ENCODE measurements at places on chromosomes 3 and 15.

- no peaks in the 10 kb centered on the region for H3K36me3 ChIP-seq
- H3K27ac ChIP-seq = no peak overlapping the region
- no peak overlapping the region for H3K4me3 ChIP-seq
- H3K27me3 ChIP-seq = peaks cover 1% of the 10 kb centered on the region
- peaks cover 19% of the 10 kb centered on the region for H3K4me1 ChIP-seq
- DNase-seq = no peak
These were observed 21.3 kb downstream of the SLC12A8 start for GRCh38 chr3:125191256-125191655.

DNA sequence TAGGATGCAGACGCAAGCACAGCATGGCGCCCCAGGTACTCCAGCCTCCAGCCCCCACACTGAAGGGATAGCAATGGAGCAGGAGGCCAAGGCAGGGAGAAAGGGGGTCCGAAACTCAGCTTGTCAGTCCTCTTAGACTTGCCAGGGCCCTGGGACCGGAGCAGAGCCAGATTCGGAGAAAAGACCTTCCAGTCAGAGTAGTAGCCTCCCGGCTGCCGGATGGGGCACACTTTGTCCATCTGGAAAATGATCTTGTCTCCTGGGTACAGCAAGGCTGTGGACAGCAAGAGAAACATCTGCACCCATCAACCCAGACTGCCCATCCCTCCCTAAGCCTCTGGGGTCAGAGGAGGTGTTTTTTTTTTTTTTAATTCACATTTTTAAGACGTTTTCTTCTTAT, 24.3 kb downstream of the EFCAB12 start:
- H3K36me3 ChIP-seq = 0 out of 2 replicates have a peak, but pooled peaks cover under 1% of the 10 kb centered on the region
- no peak overlapping the region for H3K4me3 ChIP-seq
- no peak overlapping the region for H3K27ac ChIP-seq

DNA sequence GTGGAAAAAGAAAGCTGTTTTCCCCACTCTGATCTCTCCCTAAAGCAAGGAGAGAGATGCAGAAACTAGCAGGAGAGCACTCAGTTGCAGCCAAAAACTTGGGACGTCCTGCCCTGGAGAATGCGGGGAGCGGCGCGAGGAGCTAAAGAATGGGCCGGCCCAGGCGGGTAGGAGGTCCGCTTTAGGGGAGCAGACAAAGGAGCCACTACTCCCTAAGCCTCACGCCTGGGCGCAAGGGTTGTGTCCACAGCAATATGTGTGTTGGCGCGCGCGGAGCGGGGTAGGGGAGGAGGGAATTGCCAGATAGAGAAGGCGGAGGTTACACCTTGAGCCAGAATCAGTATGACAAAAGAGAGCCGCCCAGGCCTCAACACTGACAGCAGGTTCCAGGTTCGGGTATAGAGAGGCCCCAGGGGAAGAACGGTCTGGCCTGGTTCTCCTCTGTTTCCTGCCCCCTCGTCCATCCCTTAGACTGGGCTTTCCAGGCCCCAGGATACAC, 2.9 kb downstream of the WNT5A start:
- H3K27me3 ChIP-seq = peaks cover 14% of the 10 kb centered on the region
- H3K4me3 ChIP-seq = peak overlapping the region; percentile 98

DNA sequence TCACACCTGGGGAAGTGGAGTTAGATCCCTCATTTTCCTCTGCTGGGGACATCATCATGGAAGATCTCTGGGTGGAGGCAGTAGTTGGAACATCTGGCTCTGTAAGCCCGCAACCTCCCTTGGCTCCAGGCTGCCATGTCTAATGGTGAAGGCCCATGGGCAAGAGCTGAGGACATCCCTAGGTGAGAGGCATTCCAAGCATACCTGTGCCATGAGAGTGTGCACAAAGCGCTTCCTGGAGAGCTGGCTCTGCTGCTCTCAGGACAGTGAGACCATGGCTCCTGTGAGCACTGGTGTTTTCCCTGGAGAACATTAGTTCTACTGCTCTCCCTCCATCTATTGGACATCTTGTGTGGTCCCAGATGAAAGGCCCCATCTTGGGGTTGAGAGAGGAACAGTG, 7.7 kb downstream of the MAPKAPK3 start:
- H3K4me1 ChIP-seq = peaks cover 66% of the 10 kb centered on the region
- H3K4me3 ChIP-seq = peak overlapping the region; percentile 27
- peaks cover 22% of the 10 kb centered on the region for H3K36me3 ChIP-seq
- H3K27me3 ChIP-seq = no peaks in the 10 kb centered on the region
- H3K27ac ChIP-seq = peak overlapping the region; percentile 73
- DNase-seq = no peak

GRCh38 chr3:89144080-89144479, 36.7 kb downstream of the EPHA3 start:
- H3K4me3 ChIP-seq = no peak overlapping the region
- no peak overlapping the region for H3K27ac ChIP-seq
- no peaks in the 10 kb centered on the region for H3K36me3 ChIP-seq
- no peaks in the 10 kb centered on the region for H3K4me1 ChIP-seq
- no peak for DNase-seq
- H3K27me3 ChIP-seq = no peaks in the 10 kb centered on the region

- no peaks in the 10 kb centered on the region for H3K36me3 ChIP-seq
- H3K27ac ChIP-seq = no peak overlapping the region
- H3K4me1 ChIP-seq = no peaks in the 10 kb centered on the region
- H3K4me3 ChIP-seq = no peak overlapping the region
- DNase-seq = no peak
These were observed 47.2 kb downstream of the SLITRK3 start for GRCh38 chr3:165148876-165149441.

GRCh38 chr3:119309591-119309990, 15.4 kb downstream of the ARHGAP31 start:
- no peak for DNase-seq
- H3K27ac ChIP-seq = peak overlapping the region; percentile 80
- no peaks in the 10 kb centered on the region for H3K27me3 ChIP-seq
- H3K36me3 ChIP-seq = peaks cover 35% of the 10 kb centered on the region

- H3K4me3 ChIP-seq = no peak overlapping the region
- no peak overlapping the region for H3K27ac ChIP-seq
- no peaks in the 10 kb centered on the region for H3K36me3 ChIP-seq
- DNase-seq = no peak
- no peaks in the 10 kb centered on the region for H3K4me1 ChIP-seq
These were observed 345.6 kb downstream of the MCTP2 start for GRCh38 chr15:94576889-94577533.

GRCh38 chr3:170346481-170347392, 10.8 kb upstream of the SKIL start:
- no peak overlapping the region for H3K4me3 ChIP-seq
- no peaks in the 10 kb centered on the region for H3K36me3 ChIP-seq
- peak; percentile 71 for DNase-seq
- peak overlapping the region; percentile 46 for H3K27ac ChIP-seq
- H3K4me1 ChIP-seq = peaks cover 37% of the 10 kb centered on the region

DNA sequence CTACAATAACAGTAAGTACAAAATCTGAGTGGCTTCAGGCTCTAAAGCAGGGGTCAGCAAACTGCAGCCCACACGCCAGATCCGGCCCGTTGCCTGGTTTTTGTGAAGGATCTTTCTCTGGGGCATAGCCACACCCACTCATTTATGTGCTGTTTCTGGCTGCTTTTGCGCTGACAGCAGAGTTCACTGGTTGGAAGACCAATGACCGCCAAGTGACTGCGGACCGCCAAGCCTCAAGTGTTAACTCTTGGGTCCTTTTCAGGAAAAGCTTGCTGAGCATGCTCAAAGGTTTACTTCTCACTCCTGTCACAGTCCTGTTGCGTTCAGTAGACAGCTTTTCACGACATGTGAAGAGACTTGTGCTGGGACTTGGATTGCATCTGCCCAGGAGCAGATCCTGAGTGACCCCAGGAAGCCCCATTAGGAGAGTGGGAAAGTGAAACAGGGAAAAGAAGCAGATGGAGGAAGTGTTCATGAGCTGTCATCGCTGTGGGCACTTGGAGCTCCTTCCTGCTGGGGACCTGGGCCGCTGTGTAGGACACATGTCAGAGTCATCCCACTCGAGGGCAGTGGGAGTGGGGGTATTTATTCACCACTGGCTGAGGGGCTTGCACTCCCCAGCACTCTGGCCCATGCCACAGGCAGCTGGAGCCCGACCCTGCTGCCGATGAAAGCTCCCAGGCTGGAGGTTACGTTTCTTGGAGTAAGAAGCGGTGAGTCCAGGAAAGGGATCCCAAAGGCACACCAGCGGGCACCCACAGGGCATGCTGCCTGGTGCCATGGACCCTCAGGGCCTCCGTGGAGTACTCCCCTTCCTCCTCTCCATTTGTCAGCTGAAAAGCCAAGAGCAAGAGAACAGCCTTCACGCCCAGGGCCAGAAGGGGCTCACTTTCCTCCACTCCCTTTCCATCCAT, 249.1 kb downstream of the PLCL2 start:
- no peaks in the 10 kb centered on the region for H3K36me3 ChIP-seq
- peaks cover 10% of the 10 kb centered on the region for H3K27me3 ChIP-seq
- no peak overlapping the region for H3K27ac ChIP-seq
- H3K4me3 ChIP-seq = no peak overlapping the region
- no peak for DNase-seq

DNA sequence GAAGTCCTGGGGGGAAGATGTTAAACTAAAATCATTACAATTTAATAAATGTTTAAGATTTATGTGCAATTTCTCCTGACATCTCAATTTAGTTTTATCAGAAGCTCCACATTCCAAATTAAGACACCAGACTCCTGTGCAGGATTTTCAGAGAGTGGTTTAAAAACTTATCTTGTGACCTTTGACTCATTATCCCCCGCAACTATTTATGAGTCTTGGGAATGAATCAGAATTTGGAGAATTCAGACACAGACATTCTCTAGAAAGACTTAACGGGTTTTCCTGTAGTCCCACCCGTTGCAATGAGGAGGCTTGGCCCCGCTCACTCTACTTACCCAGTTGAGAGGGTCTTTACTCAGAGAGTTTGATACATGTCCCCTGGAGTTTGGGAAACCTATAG, 7.1 kb downstream of the OR5K2 start:
- no peak for DNase-seq
- no peak overlapping the region for H3K27ac ChIP-seq
- peaks cover 4% of the 10 kb centered on the region for H3K27me3 ChIP-seq
- no peaks in the 10 kb centered on the region for H3K4me1 ChIP-seq
- no peaks in the 10 kb centered on the region for H3K36me3 ChIP-seq

DNA sequence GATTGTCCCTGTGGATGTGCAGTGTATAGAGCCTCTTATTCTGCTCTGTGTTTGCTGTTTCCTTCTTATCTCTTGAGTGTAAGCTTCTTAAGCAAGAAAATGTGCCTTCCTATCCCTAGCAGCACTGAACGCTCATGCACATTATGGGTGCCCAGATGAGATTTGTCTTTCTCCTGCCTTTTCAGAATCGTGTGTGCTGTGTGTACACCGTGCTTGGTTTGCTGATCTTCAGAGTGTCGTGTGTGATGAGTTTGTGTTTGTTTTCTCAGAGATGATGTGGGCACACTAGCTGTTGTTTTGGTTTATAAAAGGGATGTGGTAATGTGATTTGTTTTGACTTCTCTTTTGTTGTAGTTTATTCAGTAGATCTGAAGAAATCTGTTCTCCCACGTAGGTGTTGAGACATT, 19.7 kb downstream of the GPR171 start:
- peaks cover 6% of the 10 kb centered on the region for H3K4me1 ChIP-seq
- no peak for DNase-seq
- H3K36me3 ChIP-seq = no peaks in the 10 kb centered on the region
- H3K4me3 ChIP-seq = peak overlapping the region; percentile 1
- H3K27ac ChIP-seq = no peak overlapping the region

GRCh38 chr15:99727733-99728132, 5.5 kb downstream of the LYSMD4 start:
- no peak overlapping the region for H3K27ac ChIP-seq
- H3K36me3 ChIP-seq = no peaks in the 10 kb centered on the region
- no peak overlapping the region for H3K4me3 ChIP-seq
- H3K27me3 ChIP-seq = no peaks in the 10 kb centered on the region
- DNase-seq = no peak

DNA sequence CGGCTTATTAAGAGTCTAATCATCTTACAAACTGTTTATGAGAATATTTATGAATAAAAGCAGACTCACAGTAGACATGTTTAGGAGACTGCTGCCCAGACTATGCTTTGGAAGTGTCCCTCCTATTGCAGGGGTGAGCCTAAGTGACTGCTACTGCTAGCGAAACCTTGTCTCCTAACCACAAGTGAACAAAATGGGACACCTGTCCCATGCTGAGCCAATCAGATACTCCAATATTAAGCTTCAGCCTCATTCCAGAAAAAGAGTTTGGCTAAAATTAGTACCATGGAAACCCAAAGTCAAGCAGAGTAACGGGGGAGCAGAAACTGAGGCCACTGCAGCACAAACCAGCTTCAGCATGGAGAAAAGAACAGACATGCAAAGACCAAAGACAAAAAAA, 4.6 kb downstream of the DENND6A start:
- H3K4me3 ChIP-seq = no peak overlapping the region
- H3K27ac ChIP-seq = 0 out of 2 replicates have a peak overlapping the region, but pooled peaks have one; percentile 8
- no peak for DNase-seq
- peaks cover 2% of the 10 kb centered on the region for H3K27me3 ChIP-seq
- H3K4me1 ChIP-seq = peaks cover 37% of the 10 kb centered on the region
- 0 out of 2 replicates have a peak, but pooled peaks cover 4% of the 10 kb centered on the region for H3K36me3 ChIP-seq

- DNase-seq = peak; percentile 100
- peak overlapping the region; percentile 94 for H3K4me3 ChIP-seq
- peak overlapping the region; percentile 99 for H3K27ac ChIP-seq
- H3K27me3 ChIP-seq = peaks cover 3% of the 10 kb centered on the region
- peaks cover 11% of the 10 kb centered on the region for H3K36me3 ChIP-seq
- H3K4me1 ChIP-seq = peaks cover 37% of the 10 kb centered on the region
These were observed 14.9 kb upstream of the CCNL1 start for GRCh38 chr3:157174649-157175498.

DNA sequence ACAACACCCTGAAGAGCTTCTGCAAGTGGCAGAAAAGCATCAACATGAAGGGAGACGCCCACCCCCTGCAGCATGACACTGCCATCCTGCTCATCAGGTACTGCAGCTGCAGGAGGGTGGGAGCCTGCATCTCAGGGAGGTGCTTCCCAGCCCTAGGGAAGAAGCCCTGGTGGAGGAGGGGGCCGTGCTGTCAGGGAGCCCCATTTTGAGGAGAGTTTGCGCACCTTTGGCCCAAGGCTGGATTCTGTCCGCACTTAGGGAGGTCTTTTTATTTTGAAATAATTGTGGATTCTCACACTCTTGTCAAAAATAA, 42.1 kb downstream of the SAXO2 start:
- H3K4me1 ChIP-seq = peaks cover 13% of the 10 kb centered on the region
- peaks cover 25% of the 10 kb centered on the region for H3K27me3 ChIP-seq
- no peak overlapping the region for H3K27ac ChIP-seq
- H3K36me3 ChIP-seq = no peaks in the 10 kb centered on the region

DNA sequence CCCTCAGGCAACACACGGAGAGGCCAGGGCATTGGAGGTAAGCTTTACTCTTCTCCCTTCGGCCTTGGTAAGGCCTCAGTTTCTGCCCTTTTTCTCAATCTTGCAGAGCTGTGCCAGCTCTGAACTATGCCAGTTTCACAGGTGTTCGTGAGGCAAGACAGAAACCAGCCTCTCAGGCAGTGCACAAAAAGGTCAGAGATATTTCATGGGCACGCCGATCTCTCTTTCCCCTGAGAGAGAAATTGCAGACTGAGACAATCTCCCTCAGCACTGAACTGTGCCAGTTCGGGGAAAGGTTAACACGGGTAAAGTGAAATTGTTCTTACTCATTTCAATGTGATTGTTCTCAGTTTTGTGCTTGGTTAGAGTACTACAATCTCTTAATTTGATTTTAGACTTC, 88.5 kb downstream of the GMNC start:
- H3K27ac ChIP-seq = no peak overlapping the region
- DNase-seq = no peak
- no peaks in the 10 kb centered on the region for H3K27me3 ChIP-seq
- no peaks in the 10 kb centered on the region for H3K36me3 ChIP-seq
- no peaks in the 10 kb centered on the region for H3K4me1 ChIP-seq

GRCh38 chr3:183824761-183825455, 469 bp downstream of the MAP6D1 start:
- no peaks in the 10 kb centered on the region for H3K36me3 ChIP-seq
- DNase-seq = no peak
- peak overlapping the region; percentile 82 for H3K4me3 ChIP-seq
- peaks cover 8% of the 10 kb centered on the region for H3K4me1 ChIP-seq

GRCh38 chr3:45033791-45034190, 7.7 kb downstream of the CLEC3B start:
- peaks cover 27% of the 10 kb centered on the region for H3K4me1 ChIP-seq
- H3K4me3 ChIP-seq = no peak overlapping the region
- H3K27me3 ChIP-seq = no peaks in the 10 kb centered on the region

All from HFFc6 (cell line).